ENCODE measurements at places on chromosomes 5 and 9. TPM values are rescaled to one million over a fixed set of nuclear protein-coding genes. Genes with fewer than 3 reads are reported as not detected.

Gene ROR2
- total RNA-seq = 0.10 TPM

Gene PRLR
- total RNA-seq = 0.16 TPM

Gene PCDHA6
- total RNA-seq = 1.5 TPM

Gene TSPAN17
- 36.7 TPM for total RNA-seq

Gene GBGT1
- total RNA-seq = not detected

Gene LCN6
- total RNA-seq = not detected

Gene ENTPD2
- total RNA-seq = 13.4 TPM

Gene LAMC3
- not detected for total RNA-seq

GRCh38 chr5:83433891-83434290 is 37.7 kb upstream of the VCAN start:
- no peak for DNase-seq

GRCh38 chr9:20606652-20607051 is 15.6 kb downstream of the MLLT3 start:
- DNase-seq = no peak

- DNase-seq = no peak
Observed at GRCh38 chr5:135013947-135014570, 20.0 kb downstream of the PITX1 start.

DNA sequence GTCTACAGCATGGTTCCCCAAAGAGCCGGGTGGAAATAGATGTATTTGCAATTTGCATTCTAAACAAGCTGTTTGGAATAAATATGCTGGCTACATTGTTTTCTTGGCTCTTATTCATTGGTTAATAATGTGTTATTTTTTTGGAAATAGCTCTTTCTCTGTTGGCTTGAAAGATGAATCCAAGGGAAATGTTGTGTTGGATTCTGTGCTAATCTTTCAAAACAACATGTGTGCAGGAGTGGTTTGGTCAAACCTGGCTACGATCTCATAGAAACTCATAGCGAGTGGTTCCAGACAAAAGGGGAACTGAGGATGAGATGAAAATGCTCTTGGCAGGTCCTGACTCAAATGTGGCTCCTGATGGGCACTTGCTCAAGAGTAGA is 63.7 kb upstream of the CXCL14 start:
- DNase-seq = no peak

- no peak for DNase-seq
Observed at GRCh38 chr5:93578813-93579691, 2.0 kb downstream of the NR2F1-AS1 start.

DNA sequence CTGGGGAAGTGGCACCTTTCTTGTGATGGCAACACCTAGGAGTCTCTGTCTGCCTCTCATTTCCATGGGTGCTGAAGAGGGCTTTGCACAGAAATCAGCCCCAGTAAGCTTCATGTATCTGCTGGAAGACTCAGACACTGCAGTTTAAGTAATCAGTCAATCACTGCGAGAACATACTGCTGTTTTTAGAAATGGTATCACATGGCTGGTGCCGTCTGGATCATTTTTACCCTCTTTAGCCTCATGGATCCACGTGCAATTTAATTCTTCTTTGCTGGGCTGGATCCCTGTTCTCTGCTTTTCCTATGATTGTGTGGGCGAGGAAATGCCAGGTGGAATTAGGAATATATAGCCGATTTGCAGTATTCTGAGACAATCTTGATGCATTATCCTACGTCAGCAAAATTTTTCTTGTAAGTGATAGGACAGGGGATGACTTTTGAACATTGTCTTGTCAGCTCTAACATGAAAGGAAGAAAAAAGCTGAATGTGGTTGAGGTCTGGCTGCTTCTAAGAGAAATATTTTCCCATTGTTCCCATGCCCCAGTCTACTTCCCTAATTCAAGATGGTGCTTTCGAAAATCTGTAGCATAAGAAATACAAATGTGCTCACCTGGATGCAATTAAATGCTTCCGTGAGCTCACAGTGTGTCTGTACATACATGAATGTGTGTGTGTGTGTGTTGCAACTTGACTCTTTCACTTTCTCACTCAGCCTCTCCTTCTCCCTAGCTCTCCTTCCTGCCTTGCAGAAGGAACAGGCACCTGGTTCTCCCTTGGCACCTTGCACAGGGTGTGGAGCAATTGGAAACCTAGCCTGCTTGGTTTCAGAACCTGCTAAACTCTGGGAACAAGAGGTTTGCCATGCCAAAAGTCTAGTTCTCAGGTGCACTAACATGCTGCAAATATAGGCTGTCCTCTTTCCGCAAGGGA is 281.6 kb downstream of the NTRK2 start:
- no peak for DNase-seq

DNA sequence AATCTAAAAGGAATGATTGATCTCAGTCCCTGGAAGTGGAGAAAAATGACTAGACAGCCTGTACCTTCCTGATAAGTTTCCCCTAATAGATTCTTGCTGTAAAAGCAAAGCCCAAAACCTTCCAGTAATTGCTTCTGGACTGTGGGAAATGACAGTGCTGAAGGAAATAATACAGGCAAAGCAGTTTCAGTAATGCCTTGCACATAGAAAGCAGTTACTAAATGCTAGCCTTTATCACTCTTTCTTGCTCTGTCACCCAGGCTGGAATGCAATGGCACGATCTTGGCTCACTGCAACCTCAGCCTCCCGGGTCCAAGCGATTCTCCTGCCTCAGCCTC is 50.3 kb downstream of the MAP1B start:
- DNase-seq = no peak

- DNase-seq = no peak
Observed at GRCh38 chr9:136982232-136983051, at the start of gene LCNL1. LCNL1 (plus strand) TSS chr9:136982993; CDS start chr9:136983587, 594 bp downstream.

GRCh38 chr9:30928045-30928444 is 1456.4 kb upstream of the ACO1 start:
- no peak for DNase-seq

GRCh38 chr5:142499591-142500226 is 174.9 kb upstream of the SPRY4 start:
- DNase-seq = no peak
